Activated B cell treated with CpG ODN at 0.5 μM for 24 hours (primary cell): ENCODE measurements at places on chromosomes 5 and 9.

GRCh38 chr9:112380102-112380824 lies at the start of gene HSDL2:
HSDL2 (plus strand) TSS chr9:112380108; CDS start chr9:112380164, 56 bp downstream.
- DNase-seq, result no peak

DNA sequence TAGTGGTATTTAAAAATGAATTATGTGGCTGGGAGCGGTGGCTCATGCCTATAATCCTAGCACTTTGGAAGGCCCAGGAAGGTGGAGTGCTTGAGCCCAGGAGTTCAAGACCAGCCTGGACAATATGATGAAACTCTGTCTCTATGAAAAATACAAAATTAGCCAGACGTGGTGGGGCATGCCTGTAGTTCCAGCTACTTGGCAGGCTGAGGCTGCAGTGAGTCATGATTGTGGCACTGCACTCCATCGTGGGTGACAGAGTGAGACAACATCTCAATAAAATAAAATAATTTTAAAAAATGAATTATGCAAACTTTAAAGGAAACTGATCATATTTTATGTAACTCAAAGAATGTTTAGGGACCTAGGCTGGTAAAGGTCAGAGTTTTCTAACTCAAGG lies 310.8 kb upstream of the DMRT1 start:
- DNase-seq, result no peak

GRCh38 chr5:72503888-72504491 lies 3.2 kb downstream of the ZNF366 start:
- DNase-seq, result no peak

DNA sequence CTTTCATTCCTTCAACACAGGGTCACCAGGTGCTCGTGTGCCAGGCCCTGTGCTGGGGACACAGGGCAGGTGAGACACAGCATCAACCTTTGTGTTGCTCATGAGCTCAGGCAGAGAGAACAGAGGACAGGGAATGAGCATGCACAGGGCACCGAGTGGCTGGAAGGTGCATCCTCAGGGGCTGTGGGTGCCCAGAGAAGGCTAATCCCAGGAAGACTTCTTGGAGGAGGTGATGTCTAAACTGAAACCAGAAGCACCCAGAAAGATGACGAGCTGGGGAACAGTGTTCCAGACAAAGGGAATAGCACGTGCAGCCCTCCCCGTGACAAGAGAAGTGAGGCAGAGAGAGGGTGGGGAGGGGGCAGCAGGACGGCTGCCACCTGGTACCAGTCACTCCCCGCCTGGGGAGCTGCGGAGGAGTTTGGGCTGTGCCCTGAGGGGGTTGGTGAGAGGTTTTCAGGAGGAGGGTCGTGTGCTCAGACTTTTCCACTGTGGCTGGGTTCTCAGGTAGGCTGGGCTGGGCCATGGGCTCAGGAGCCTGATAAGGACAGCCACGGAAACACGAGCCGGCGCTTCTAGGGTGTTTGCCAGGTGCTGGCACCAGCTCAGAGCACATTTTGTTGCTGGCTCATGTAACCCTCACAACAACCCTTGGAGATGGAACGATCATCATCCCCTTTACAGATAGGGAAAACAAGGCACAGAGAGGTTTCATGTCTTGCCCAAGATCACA lies 46.0 kb downstream of the HMCN2 start:
- no peak for DNase-seq

- DNase-seq, result no peak
These were observed 5.6 kb downstream of the KLHL3 start for GRCh38 chr5:137730336-137730735.

- no peak for DNase-seq
These were observed 27.4 kb downstream of the FAM219A start for GRCh38 chr9:34430843-34431437.

DNA sequence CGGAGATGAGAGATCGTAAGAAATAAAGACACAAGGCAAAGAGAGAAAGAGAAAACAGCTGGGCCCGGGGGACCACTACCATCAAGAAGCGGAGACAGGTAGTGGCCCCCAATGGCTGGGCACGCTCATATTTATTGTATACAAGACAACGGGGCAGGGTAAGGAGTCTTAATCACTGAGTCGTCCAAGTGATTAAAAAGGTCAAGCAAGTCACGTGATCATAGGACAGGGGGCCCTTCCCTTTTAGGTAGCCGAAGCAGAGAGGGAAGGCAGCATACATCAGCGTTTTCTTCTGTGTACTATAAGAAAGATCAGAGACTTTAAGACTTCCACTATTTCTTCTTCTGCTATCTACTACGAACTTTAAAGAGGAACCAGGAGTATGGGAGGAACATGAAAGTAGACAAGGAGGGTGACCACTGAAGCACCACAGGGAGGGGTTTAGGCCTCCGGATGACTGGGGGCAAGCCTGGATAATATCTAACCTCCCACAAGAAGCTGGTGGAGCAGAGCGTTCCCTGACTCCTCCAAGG lies 24.6 kb upstream of the QSOX2 start:
- no peak for DNase-seq

GRCh38 chr5:14414656-14415023 lies 167.0 kb upstream of the OTULINL start:
- DNase-seq, result no peak
